ENCODE measurements at places on chromosomes 2 and 18.

DNA sequence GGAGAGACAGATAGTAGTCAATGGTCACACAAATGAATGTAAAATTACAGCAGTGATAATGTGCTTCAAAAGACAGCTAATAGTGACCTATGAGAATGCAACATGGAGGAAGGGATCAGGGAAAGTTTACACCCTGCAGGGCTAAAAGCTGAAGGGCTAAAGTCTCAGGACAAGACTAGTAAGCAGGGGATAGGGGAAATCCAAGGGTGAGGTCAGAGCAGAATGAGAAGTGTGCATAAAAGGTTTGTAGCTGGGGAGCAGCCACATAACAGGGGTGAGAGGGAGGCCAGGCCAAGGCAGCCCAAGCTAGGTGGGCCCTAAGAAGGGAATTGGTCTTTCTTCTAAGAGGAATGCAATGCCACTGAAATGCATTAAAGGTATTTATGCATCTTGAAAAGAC is 746.3 kb downstream of the SATB2 start:
- no peak for DNase-seq

GRCh38 chr2:128618642-128619041 is 300.0 kb upstream of the HS6ST1 start:
- no peak for DNase-seq

DNA sequence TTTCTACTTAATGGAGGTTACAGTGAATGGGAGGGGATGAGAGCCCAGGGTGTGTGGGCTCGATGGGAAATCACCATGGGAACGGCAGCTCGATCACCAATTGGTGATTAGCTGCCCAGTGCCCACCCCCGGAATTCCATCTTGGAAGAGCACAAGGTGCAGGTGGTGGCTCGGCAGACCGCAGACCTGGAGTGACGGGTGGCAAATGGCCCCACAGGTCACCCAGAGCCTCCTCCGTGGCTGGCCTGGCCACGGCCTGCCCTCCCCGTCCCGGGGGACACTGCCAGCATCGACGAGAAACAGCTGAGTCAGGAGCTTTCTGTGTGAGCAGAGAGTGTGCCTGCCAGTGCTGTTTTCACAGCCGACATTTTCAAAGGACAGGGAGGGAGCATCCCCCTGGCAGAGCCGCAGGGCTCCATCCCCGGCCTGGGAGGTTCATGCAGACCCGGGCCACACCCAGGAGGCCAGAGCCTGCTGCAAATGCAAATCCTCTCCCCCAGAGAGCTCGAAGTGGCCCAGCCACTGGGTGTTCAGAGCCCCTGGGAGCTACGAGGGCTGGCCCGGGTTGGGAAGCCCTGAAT is 176.4 kb upstream of the MYT1L start:
- no peak for DNase-seq

- no peak for DNase-seq
Measured at GRCh38 chr2:122999258-122999657, 1025.8 kb upstream of the CNTNAP5 start.
